ENCODE measurements at places on chromosomes 11 and 22.

GRCh38 chr11:115505175-115505574, 960 bp upstream of the CADM1 start:
- no peak for DNase-seq

DNA sequence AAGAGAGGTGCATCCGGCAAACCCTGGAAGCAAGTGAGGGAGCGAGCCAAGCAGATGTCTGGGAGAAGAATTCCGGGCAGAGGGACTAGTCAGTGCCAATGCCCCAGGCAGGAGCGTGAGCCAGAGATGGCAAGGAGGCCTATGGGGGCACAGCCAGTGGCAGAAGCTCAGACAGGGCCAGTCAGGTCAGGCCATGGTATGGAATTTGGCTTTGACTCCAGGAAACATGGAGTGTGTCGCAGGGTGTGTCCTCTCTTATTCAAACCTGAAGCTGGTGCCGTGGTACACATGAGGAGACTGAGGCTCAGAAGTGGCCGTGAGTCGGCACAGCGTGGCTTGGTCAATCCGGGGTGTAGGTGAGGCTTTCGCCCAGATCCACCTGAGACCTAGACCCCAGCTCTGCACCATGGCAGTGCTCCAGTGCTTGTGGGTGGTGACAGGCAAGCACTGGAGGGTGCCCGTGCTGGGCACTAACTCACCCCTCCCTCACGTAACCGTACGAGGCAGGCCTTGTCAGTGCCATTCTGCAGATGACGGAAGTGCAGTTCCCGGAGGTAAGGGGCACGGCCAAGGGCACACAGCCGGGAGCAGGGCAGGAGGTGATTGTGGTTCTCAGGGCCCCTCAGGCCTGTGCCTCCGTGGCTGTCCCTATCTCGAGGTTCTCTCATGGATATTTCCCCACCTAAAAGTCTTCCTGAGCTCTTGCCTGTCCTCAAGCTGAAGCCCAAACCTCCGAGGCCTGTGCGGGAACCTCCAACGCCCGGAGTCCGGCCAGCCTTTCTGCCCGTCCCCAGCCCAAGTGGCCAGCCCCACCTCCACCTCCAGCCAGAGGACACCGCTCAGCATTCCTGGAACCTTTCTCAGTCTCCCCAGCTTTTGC, 10.6 kb upstream of the SPI1 start:
- DNase-seq, result no peak

DNA sequence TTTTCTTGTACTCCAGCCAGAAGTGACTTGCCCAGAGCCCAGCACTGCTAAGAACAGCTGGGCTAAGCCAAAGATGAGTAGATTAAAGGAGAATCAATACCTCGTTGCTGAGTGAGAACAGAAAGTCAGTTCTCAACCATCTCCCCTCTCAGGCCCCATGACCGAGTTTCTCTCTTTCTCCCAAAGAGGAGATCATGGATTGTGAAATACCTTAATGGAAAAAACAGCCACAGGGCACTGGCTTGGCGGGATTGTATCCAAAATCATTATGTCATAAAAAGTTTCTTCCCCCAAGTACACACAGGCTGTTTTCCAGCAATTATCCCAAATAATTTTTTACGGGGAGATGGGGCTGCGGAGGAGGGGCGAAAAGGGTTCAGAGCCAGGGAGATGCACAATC, 111.8 kb upstream of the TMEM45B start:
- DNase-seq, result no peak

DNA sequence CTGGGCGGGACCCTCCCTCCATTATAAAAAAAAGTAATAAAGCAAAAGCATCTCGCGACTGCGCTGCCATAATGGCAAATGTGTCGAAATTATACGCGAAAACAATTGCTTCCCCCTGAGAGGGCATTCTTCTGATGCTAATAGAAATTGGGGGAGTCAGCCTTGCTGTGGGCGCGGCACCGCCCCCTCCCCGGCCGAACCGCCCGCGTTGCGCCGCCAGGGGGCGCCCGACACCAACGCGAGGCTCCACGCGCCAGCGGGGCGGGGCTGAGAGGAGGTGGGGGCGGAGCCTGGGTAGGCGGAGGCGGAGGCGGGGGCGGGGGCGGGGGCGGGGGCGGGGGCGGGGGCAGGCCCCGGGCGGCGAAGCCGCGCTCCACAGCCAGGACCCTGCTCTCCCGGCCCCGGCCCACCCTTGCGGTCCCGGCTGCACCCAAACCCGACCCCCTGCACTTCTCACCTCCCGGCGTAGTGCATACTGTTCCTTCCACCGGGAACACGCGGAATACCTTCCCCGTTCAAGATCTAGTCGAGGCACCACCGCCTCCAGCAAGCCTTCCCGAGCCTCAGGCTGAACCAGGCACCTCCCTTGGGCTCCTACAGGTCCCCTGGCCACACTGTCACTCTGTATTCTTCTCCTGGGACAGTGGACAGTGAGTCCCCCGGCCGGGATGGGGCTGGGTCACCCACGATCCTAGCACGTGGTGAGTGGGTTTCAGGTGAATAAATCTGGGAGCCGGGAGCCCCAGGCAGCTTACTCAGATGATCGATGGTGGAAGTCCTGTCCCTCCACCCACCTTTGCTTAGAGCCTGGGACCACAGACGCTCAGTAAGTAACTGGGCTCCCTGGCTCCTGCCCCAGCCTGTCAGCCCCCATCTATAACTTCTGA, 15.5 kb upstream of the UPK3A start:
- DNase-seq, result peak; percentile 87

DNA sequence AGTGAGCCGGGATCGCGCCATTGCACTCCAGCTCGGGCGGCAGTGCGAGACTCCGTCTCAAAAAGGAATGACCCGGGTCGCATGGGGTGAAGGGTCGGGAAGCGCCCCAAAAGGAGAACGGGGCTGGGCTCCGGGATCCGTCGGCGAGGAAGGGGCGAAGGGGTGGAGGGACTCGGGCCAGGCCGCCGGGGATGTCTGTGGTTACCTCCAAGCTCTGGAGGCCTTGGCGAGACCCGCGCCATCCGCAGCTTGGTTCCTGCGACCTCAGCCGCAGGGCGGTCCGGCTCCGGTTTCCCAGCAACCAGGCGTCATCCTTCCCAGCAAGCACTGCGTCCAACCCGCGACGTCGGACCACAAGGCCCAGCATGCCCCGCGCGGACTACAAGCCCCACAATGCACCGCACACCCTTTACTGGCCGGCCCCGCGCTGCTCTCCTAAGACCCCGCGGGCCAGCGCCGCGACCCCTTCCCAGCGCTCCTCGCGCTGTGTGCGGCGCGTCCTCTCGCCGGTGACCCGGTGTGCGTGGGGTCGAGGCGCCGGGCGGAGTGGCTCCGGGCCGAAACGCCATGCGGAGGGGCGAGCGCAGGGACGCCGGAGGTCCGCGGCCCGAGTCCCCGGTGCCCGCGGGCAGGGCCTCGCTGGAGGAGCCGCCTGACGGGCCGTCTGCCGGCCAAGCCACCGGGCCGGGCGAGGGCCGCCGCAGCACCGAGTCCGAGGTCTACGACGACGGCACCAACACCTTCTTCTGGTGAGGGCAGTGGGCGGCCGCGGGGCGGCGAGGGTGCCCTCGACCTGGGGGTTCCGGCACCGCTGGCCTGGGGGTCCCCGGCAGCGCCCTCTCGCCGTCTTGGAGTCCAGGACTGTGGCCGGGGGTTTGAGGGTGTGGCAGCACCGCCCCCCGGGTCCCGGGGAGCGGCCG, at the start of gene PTDSS2:
TSS of gene PTDSS2 (plus strand) at position 391 of the 920 bp plus-strand sequence. CDS start at position 568, 177 bp downstream.
- peak; percentile 94 for DNase-seq

GRCh38 chr22:31719850-31720471, 30.0 kb downstream of the PRR14L start:
- no peak for DNase-seq

- no peak for DNase-seq
These were observed 131.9 kb downstream of the ADAMTS15 start for GRCh38 chr11:130580372-130580771.

DNA sequence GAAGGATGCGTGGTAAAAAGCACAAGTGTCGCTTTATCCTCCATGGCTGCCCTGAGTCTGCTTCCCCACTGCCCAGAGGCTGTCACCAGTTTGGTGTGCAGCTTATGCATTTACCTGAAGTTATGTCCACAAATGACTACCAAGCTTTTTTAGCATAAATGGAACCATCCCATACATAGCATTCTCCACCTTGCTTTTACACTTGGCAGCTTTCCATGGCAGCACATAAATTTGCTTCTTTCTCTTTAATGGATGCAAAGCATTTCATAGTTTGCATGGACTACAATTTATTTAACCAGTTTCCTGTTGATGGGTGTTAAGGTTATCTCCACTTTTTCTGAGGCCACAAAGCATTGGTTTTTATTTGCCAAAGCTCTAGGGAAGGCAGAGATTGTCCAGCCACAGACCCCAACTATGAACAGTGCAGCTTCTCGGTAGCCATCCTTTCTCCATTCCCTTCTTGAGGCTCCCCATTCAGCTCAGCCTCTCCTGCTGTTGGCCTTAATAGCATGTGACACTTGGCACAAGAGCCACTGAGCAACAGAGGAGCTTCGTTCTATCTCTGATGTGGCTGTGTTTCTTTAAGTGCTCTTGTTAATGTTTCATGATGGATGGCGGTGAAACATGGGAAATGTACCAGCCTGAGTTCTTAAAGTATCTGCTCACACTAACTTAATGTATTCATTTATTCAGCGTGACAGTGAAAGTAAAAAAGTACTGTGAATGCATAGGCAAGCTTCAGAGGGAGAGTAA, 59.8 kb upstream of the NAV2 start:
- DNase-seq, result no peak

- DNase-seq, result no peak
These were observed 1.2 kb upstream of the NRXN2 start for GRCh38 chr11:64723907-64724862.

GRCh38 chr11:120235024-120235628, 4.8 kb upstream of the POU2F3 start:
- peak; percentile 36 for DNase-seq

DNA sequence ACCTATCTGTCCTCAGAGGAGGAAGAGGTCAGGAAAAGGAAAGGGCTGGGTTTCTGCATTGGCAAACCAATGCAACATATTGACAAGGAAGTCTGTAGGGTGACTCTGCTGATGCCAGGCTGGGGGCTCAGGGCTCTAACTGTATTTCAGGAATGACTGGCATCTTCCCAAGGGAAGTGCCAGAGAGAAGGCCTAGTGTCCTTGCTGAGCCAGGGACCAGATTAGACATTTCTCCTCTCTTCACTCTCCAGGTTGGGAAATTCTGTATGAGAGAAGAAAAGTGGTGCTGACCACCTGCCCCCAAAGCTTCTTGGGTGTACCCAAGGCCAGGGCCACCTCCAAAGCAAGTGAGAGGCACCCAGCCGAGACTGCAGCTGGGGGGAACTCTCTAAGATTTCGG, 27.2 kb downstream of the GRIK4 start:
- DNase-seq, result no peak

DNA sequence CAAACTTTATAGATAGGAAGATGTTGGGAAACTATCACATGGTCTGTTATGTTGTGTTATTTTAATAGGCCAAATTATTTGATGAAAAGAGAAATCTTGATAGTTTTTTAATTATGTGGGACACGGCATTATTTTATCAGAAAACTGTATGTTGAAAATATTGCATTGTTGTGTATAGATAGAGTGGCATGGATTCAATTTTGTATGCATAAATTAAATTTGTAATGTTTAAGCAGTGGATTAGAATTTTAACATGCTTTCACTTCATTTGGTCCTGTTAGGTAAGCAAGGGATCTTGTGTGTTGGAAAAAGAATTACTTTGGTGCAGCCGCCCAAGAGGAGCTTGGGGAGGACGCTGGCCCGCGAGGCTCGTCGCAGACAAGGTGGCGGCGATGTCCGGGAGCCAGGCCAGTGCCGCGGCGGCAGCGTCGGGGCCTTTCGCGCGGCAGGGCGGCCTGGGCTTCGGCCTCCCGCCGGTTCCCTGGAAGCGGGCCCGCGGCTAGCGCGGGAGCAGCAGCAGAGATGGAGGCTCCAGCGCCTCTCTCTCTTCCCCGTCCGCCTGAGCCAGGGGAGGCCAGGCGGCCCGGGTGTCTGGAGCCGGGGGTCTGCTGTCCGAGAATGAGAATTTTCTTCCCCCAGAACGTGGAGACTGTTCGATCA, 82.7 kb downstream of the GGT1 start:
- DNase-seq, result no peak

GRCh38 chr11:3686751-3687150, 15.6 kb upstream of the CHRNA10 start:
- no peak for DNase-seq

DNA sequence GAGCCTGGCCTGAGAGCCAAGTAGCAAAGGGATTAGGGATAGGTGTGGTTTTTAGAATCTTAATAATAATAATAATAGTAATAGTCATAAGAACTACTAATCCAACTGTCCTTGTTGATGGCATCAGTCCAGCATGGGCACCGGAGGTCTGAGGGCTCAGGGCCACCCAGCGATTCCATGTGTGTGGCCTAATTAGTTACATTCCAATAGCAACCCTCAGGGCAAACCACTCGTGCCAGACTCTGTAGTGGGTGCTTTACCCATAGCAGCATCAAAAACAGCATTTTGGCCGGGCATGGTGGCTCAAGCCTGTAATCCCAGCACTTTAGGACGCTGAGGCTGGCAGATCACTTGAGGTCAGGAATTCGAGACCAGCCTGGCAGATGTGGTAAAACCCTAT, 19.0 kb upstream of the MYH9 start:
- no peak for DNase-seq

DNA sequence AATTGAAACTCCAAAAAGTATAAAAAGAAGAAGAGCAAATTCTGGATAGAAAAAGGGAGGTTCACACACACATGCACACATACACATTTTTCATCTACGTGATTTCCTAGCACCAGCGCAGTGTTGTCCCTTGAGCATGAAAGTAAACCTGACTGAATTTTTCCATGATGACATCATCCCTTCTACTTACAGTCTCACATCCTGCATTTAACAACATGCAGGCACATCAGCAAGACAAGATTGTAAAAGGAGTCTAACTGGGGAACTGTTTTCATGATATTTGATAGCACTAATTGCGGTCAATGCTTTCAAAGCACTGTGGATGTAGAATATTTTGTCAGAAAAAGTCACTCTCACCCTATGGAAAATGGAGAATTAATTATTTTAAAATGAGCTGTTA, 36.6 kb downstream of the GAS2 start:
- DNase-seq, result no peak

DNA sequence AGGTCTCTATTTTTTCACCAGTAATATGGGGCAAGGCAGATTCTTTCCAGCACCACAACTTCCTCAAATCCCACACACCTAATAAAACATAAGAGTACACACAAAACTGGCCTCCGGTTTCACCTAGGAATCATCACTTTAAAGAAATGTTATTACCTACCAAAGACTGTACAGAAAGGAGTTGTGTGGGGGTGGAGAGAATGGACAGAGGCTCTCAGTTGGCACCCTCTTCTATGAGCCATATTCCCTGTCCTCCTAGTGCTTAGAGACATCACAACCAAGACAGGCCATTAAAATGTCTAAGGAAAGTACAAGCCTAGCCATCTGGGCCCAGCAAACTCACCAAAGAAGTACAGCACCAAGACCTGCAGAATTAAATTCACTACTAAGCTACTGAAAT, 56.1 kb downstream of the RBFOX2 start:
- DNase-seq, result no peak

GRCh38 chr11:132300283-132300682, 929.9 kb downstream of the NTM start:
- no peak for DNase-seq

GRCh38 chr11:67303835-67304411, 593 bp downstream of the SSH3 start:
- peak; percentile 24 for DNase-seq
